Fibroblast of lung (primary cell): ENCODE measurements at places on chromosomes 1 and 21. TPM values are rescaled to one million over a fixed set of nuclear protein-coding genes. Genes with fewer than 3 reads are reported as not detected.

DNA sequence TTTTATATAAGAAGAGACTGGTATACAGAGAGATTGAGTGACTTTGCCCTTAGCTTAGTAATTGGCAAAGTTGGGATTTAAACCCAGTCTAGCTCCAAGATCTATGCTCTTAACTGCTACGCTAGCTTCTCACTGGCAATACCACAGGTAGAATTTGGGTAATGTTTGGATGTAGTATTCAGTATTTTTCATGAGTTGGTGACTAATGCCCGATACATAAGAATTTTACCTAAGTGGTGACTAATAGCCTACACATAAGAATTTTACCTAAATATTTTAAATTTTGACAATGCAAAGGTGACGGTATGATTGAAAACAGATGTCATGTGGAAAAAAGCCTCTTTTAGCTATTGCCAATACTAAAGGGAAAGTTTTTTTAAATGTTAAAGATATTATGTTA lies 24.3 kb downstream of the GPSM2 start:
- no peak for DNase-seq

- no peak for DNase-seq
These were observed 92.6 kb upstream of the BEND5 start for GRCh38 chr1:48869116-48869893.

DNA sequence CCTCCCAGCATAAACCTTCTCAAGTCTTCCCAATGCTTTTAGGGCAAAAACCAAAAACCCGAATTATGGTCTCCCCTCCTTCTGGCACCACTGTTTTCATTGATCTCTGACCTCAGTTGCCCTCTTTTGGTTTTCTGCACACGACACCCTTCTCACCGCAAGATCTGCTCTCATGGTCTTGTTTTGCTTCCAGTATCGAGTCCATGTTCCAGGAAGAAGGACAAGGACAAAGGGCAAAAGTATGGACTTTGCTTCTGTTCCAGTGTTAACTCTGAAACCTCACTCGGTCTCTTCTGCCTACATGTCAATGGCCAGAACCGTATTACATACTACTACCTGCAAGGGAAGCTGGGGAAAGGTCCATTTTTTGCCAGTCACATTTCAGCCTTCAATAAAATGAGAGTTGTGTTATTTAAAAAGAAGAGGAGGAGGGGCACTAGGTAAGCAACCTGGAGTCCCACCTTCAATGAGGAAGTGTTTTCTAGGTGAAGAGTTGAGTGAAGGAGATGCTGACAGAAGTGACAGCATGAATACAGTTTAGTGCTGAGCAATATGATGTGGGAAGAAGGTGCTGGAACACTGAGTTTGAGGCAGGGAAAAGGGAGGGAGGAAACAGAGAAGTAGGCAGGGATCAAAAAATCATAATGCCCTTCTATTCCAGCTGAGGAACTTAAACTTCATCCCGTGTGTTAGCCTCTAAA lies 183.4 kb downstream of the FGGY start:
- DNase-seq = no peak

- no peak for DNase-seq
These were observed at the start of gene TP73 for GRCh38 chr1:3651930-3652547. Gene TP73 (plus strand): TSS chr1:3652516. CDS start chr1:3682366, 29,850 bp downstream.

DNA sequence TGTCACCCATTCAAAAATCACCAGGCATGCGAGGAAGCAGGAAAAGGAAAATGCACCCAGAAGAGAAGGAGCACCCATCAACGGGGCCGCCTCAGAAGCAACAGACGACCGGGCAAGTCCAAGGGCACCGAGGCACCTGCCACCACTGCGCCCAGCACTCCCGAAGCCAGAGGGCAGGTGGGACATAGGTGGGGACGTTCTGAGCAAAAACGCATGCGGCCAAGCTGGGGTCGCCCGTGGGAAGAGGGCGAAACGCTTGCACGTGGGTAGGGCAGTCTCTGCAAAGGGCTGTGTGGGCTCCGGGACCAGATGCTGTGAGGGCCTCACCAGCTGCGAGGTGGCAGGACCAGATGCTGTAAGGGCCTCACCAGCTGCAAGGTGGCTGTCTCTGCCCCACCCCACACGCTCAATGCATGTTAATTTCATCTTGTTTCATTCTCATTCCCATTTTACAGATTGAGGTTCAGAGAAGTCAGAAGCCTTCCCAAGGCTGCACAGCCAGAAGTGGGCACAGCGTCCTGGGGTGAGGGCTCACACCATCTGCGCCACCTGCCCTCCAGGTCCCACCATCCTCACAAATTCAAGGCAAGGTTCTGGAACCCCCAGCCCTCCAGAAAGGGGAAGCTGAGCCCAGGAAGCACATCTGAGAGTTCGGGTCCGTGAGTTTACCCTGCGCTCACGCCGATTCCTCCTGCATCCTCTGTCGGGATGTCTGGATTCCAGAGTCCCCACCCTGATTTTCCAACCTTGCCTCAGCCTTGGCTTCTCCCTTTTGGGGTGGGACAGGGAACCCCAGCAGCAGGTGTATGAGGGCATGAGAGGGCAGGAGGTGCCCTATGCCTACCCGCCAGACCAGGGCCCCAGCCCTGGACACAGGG lies 8.2 kb upstream of the SAMD11 start:
- DNase-seq = no peak

DNA sequence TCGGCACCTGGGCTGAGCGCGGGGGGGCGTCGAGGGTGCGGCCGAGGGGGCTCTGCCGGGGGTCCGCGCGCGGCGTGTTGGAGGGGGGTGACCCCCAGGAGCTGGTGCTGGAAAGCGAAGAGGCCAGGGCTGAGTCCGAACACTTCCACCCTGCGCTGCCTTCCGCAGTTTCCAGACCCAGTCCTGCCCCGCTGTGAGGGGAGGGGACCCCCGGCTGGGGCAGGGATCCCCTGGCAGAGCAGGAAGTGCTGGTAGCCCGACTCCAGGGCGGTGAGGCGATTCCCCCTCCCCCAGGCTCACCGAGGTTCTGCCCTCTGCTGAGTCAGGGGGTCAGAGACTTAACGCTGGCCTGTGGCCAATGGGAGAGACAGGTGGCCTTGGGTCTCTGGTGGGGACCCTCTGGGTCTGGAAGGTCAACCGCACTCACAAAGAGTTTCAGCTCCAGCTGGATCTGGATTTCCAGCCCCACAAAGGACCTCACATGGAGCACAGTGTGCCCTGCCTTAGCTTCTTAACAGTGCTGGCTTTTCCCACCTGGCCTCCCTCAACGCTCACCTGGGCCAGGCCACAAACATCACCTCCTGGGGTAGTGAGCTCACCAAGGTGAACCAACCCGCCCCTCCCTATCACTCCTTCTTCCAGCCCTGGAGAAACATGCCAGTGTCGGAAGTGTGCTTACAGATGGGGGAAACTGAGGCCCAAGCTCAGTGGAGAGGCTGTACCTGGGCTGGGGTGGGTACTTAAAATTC lies 39.8 kb upstream of the SYNC start:
- DNase-seq = no peak

Gene SPTA1
- total RNA-seq = under 0.01 and 0.17 TPM in 2 replicates

GRCh38 chr1:189499736-189500135 lies 977.9 kb downstream of the BRINP3 start:
- DNase-seq = no peak

DNA sequence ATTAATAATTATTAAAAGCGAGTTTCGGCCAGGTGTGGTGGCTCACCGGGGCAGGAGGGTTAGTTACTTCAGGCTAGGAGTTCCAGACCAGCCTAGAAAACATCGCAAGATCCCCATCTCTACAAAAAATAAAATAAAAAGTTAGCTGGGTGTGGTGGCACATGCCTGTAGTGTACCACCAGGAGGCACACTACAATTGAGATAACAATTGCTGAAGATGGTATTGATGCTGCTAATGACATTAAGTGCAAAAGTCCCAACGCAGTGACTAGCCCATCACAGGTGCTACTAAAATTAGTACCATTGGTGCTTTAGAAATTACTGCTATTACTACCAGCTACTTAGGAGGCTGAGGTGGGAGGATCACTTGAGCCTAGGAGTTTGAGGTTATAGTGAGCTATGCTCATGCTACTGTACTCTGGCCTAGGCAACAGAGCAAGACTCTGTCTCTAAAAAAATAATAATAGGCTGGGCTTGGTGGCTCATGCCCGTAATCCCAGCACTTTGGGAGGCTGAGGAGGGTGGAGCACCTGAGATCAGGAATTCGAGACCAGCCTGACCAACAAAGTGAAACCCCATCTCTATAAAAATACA lies 156.6 kb downstream of the GREM2 start:
- DNase-seq = peak; percentile 42

Gene OLIG2
- not detected in 2 replicates for total RNA-seq

Gene LCE2B
- not detected in 2 replicates for total RNA-seq

Gene FALEC
- total RNA-seq = 0.83 and 1.0 TPM in 2 replicates

DNA sequence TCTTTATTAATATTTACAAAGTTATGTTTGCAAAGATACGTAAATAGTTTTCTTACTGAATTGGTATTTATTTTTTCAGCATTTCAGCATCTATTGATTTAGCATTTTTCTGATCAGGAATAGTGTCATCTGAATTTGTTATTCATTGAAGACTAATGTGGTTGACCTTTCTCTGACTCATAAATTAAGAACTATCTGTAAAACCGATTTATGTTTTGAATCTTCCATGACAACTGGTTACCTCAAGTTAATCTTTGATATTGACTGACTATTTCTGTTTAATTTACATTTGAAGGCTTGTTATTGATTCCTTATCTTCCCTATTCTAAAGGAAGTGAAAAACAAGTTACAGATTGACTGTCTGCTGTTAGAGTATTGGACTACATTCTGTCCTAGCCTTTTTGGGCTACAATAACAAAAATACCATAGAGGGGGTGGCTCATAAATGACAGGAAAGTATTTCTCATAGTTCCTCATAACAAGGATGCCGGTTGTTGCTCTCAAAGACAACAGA lies 1131.4 kb downstream of the PLA2G4A start:
- DNase-seq = no peak

- DNase-seq = no peak
These were observed 8.4 kb downstream of the MYBPH start for GRCh38 chr1:203167026-203167912.
